ENCODE measurements at places on chromosomes 1 and 21.

DNA sequence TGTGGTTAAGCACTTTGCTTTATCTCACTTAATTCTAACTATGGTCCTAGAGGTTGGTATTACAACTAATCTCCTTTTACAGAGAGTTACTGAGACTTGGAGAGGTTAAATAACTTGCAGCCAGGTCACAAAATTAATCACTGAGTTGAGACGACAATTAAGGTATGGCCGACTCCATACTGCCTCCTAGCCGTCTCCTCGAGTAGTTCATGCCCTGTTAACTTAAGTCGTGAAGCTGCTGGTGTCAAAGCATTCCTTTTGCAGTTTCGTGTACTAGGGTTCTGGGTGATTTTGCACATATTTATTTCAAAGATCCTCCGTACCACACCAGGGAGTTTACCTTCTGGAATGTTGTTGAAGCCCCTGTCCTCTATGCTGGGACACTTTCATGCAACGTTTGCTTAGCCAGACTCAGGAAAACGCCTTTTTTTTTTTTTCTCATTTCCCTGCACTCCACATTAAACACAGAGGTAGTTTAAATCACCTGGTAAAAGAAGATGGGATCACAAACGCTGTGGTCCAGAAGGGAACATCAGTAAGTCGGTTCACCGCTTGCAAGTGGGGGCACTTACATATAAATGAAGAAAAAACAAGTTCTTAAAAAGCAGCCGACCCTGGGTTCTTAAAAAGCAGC is 570 bp upstream of the NEK7 start:
- peak; percentile 68 for DNase-seq

DNA sequence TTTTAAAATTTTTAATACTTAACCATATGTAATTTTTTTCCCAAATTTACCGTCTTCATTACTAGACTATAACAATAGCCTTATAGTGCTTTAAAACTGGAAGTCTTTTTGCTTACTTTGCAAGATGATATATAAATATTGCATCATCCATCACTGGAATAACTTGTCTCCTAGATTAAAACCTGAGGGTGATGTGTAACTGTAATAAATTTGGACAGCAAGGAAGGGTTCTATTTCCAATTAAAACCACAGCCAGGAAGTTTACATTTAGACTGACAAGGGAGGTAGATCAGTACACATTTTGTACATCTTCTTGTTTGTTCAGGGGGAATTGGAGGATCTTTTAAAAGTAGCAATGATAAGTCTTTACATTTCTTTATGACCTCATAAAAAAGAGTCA is 21.9 kb downstream of the NTNG1 start:
- no peak for DNase-seq

DNA sequence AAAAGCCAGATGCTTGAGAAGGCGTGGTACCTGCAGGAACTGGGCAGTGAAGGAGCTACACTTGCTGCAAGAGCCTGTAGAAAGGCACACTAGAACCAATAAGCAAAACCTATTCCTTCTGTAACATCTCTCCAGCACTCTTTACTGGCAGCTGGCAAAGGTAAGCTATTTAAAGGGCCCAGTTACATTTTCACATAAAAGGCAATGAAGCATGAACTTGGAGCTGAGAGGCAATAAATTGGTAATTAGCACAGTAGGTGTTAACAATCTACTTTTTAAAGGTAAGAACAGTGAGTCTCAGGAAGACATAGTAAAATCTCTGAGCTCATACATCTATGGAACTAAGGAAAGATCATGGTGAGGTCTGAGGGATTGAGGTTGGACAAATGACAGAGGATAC is 167.1 kb upstream of the OLFM3 start:
- no peak for DNase-seq

- no peak for DNase-seq
Measured at GRCh38 chr1:201371276-201371675, 6.2 kb downstream of the TNNT2 start.

DNA sequence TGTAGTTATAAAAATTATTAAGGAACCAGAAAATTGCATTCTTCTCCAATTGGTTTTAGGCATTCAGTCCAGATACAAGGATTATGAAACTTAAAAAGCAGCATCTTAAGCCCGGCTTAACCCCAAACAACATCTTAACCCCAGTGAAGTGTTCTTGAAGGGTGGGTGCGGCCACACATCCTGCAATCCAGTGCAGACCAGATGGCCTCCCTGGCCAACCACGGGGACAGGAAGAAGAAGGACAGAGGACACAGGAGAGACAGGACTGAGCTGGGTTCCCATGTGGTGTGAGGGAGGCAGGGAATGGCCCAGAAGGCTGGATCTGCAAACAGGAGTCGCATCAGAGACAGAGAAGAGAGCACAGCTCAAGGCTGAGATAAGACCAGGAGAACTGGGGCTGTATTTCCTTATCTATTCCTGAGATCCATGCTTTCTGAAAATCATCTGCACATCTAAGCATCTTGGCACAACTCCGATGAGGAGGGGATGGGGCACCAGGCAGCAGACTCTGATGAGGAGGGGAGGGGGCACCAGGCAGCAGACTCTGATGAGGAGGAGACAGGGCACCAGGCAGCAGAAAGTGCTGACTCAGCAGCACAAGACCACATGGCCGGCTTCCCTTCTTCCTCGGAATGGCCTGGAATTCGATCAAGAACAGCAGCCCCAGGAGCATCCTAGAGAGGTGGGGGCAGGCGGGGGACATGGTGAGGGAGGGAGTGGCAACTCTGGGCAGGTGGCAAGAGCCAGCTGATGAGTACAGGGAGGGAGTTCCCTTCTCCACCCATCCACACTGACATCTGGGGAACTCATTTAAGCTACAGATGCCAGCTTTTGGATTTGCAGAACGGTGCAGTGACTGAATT is 26.6 kb downstream of the ABCG1 start:
- DNase-seq = no peak

DNA sequence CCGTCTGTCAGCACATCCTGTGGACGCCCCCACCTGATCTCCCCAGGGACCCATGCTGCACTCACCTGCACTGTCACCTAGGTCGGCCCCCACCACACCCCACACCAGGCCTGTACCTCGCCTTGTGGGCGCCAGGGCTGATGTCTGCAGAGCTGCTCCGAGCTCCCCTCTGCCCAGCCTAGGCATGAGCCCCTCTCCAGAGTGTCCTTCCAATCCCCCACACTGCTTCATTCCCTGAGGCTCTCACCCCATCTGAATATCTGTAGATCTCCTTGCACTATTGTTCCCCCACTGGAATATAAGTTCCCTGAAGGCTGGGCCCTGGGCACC is 12.2 kb downstream of the UMODL1 start:
- no peak for DNase-seq

- no peak for DNase-seq
Measured at GRCh38 chr1:162391790-162392563, 10.4 kb downstream of the C1orf226 start.

GRCh38 chr1:208756339-208756981 is 512.3 kb upstream of the PLXNA2 start:
- DNase-seq = no peak

DNA sequence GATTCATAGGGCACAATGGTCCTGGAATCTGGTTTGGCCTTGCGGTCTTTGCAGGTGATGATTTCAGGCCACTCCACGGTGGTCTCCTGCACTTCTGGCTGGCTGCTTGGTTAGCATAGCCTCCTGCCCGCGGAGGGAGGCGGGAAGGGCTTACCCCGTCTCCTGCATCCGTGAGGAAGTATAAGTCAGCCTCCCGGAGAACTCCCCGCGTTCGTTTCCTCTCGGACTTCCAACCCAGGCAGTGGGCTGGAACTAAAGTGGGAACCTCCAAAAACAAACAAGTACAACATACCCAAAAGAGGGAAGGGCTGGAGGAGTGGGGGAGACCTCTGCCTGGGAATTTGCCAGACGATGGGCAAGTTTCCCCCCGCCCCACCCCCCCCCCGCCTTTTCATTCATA is 939 bp upstream of the CCN1 start:
- no peak for DNase-seq

DNA sequence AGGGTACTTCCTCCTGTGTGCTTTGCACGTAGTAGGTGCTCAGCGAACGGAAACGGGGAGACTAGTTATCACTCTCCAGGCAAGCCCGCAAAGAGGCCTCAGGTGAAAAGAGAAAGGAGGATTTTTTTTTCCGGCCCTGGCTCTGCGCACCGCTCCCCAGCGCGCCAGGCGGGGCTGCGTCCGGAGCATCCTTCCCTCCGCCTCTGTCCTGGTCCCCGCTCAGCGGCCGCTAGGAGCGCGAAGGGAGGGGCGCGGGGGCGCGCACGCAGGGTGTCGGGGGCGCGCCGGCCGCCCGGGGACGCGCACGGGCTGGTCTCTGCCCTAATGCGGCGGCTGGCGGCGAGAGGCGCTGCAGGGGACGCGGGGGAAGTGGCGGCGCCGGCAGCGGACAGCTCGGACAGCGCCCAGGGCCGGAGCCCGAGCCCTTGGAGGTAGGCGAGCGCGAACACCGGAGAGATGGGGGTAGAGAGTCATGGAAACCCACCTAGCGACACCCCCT is 42.3 kb upstream of the NFASC start:
- DNase-seq = no peak

DNA sequence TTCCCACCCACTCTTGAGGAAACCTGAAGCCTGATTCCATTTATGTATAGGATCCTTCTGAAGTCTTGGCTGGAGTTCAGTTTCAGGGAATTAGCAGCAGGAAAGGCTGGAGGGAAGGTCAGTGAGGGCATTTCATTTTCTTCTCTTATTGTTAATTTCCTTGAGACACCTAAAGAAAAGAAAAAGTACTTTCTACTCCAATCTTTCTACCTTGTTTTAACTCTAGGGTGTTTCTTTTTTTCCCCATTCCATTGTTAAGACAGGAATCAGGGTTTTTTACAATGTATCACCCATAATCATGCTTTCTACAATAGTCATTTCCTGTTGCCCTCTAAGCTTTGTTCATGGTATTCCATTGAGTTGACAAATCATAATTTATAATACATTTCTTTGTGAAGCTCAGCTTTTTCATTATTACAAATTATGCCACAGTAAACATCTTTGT is 27.4 kb downstream of the SNRPE start:
- DNase-seq = no peak

DNA sequence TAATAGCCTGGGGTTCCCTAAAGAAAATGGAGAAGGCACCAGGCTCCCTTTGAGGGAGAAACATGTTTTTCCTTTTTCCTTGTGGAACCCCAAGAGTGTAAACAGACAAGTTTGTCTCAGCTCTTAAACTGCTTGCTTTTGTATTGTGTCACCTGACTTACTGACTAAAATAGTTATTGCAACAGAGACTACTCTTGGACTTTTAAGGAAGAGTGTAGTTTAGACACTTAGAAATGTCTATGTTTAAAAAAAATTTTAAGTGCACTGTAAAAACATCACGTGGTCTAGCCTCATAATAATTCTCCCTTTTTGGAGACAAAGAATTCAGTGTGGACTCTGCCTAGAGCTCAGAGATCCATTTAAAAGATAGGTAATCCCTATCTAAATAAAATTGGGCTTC is 141.1 kb downstream of the TRIM33 start:
- no peak for DNase-seq

DNA sequence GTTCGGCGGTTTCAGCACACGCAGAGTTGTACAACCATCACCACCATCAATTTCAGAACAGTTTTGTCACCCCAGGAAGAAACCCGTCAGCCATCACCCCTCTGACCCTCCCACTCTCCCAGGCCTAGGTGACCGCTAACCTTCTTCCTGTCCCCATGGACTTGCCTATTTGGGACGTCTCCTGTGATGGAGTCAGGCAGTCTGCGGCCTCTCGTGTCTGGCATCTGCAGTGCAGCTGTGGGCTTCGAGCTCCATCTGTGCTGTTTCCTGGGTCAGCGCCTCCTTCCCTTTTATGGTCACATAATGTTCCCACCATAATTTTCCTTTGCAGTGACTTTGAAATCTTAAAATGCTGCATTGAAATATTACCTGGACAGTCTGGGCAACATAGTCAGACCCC is 24.4 kb downstream of the SLC45A1 start:
- no peak for DNase-seq

- DNase-seq = no peak
Measured at GRCh38 chr1:31788825-31789256, 24.7 kb upstream of the ADGRB2 start.

DNA sequence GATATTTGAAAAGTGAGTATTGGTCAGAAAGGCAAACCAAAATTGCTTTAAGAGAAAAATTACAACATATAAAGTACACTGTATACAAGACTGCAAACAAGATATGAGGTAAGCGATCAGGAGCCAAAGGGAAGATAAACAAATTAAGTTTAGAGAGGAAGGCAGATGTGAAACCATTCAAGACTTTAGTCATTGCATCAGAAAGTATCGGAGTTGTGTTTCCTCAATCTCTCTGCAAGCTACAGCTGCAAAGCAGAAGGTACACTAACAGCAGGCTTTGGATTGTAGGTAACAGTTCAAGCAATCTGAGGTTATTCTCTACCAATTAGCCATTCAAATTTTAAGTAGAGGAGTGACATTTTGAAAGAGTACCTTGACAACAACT is 21.3 kb upstream of the TLCD4 start:
- DNase-seq = no peak

DNA sequence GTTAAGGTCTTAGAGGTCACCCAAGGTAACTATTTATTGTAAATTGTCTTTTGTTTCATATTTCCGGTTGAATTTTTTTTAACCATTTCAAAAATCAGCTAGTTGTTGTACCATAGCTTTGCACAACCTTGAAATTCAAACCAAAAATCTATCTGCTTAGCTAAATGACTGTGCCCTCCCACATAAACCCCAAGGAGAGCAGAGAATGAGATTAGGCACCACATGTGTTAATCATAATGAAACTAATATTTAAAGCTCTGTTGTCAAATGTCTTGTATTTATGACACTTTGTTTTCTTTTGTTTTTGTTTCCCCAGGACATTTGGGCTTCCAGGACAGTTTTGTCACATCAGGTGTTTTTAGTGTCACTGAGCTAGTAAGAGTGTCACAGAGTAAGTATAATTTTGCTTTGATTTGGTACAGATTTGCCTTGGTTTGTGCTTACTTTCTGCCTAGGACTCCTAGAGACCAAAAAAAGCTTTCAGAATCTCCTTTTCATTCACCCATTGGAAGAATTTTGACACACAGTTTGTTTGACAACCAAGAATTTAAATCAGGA is 249.9 kb downstream of the NFIA start:
- no peak for DNase-seq

DNA sequence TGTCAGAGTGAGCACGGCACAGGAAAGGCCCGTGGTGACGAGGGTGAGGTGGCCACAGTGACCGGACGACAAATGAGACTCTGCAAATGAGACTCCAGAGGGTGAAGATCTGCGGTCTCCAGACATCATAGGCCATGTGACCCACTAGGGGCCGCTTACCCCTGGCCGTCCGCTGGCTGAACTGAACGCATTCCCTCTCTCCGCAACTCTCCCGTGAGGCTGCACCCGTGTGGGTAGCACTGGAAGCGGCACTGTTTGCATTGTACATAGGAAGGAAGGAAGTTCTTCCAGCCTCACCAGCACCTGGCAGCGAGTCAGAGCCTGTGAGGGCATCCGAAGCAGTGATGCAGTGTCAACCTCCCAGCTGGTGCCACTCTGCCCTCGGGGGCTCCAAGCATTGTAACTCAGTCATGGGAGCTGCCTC is 23.6 kb upstream of the SPSB1 start:
- no peak for DNase-seq

Data from suprapubic skin (tissue), 4 donors.